Right renal cortex interstitium (tissue), 3 donors: ENCODE measurements at places on chromosomes 16 and 17.

- no peak for DNase-seq
These were observed 275.0 kb upstream of the CDH5 start for GRCh38 chr16:66091471-66091891.

GRCh38 chr17:64614266-64615027 is 47.7 kb downstream of the SMURF2 start:
- DNase-seq = no peak

DNA sequence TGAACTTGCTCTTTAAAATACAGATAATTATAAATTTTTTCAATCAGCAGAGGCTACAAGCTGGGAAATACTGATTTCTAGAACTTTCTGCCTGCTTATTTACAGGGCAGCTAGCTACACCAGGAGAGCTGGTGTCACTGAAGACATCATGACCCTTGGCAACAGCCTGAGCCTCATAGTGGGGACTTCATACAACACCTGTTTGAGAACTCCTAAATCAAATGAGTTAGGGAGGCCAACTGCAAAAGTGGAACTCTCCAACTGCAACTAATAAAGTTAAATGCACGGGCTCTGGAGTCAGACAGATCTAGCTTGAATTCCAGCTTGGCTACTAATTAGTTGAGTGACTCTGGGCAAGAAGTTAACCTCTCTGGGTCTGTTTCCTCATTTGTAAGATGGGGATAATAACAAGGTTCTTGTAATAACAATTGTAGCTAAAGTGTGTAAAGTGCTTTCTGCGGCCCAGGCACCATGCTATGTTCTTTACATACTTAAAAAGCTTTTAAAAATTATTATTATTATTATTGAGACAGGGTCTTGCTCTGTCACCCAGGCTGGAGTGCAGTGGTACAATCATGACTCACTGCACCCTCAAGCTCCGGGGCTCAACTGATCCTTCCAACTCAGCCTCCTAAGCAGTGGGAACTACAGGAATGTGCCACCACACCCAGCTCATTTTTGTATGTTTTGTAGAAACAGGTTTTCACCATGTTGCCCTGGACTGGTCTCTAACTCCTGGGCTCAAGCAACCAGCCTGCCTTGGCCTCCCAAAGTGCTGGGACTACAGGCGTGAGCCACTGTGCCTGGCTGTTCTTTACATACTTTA is 33.4 kb downstream of the VAC14 start:
- no peak for DNase-seq

DNA sequence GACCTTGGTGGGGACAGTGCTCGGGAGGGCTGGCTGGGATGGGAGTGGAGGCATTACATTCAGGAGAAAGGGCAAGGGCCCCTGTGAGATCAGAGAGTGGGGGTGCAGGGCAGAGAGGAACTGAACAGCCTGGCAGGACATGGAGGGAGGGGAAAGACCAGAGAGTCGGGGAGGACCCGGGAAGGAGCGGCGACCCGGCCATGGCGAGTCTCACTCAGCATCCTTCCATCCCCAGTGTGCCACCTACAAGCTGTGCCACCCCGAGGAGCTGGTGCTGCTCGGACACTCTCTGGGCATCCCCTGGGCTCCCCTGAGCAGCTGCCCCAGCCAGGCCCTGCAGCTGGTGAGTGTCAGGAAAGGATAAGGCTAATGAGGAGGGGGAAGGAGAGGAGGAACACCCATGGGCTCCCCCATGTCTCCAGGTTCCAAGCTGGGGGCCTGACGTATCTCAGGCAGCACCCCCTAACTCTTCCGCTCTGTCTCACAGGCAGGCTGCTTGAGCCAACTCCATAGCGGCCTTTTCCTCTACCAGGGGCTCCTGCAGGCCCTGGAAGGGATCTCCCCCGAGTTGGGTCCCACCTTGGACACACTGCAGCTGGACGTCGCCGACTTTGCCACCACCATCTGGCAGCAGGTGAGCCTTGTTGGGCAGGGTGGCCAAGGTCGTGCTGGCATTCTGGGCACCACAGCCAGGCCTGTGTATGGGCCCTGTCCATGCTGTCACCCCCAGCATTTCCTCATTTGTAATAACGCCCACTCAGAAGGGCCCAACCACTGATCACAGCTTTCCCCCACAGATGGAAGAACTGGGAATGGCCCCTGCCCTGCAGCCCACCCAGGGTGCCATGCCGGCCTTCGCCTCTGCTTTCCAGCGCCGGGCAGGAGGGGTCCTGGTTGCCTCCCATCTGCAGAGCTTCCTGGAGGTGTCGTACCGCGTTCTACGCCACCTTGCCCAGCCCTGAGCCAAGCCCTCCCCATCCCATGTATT is 1.1 kb downstream of the CSF3 start:
- DNase-seq = no peak

DNA sequence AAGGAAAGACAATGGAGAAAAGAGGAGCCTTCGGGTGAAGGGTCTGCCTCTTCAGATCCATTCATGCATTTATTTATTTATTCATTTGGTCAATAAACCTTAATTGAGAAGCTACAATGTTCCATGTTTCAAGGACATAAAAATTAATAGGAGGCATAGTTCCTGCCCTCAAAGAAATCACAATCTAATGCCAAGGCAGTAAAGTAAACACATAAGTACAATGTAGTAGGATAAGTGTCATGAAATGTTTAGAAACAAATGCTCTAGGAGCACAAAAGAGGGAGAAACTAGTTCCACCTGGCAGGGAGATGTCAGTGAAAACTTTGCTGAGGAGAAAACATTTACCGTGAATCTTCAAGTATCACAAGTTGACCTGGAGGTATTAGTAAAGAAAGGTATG is 103.5 kb upstream of the NOG start:
- no peak for DNase-seq

- DNase-seq = no peak
These were observed 184.4 kb downstream of the MAF start for GRCh38 chr16:79415983-79416640.

GRCh38 chr17:50181144-50181543 is 15.3 kb downstream of the SGCA start:
- DNase-seq = no peak

- no peak for DNase-seq
These were observed 112.5 kb downstream of the MSI2 start for GRCh38 chr17:57368637-57369336.

DNA sequence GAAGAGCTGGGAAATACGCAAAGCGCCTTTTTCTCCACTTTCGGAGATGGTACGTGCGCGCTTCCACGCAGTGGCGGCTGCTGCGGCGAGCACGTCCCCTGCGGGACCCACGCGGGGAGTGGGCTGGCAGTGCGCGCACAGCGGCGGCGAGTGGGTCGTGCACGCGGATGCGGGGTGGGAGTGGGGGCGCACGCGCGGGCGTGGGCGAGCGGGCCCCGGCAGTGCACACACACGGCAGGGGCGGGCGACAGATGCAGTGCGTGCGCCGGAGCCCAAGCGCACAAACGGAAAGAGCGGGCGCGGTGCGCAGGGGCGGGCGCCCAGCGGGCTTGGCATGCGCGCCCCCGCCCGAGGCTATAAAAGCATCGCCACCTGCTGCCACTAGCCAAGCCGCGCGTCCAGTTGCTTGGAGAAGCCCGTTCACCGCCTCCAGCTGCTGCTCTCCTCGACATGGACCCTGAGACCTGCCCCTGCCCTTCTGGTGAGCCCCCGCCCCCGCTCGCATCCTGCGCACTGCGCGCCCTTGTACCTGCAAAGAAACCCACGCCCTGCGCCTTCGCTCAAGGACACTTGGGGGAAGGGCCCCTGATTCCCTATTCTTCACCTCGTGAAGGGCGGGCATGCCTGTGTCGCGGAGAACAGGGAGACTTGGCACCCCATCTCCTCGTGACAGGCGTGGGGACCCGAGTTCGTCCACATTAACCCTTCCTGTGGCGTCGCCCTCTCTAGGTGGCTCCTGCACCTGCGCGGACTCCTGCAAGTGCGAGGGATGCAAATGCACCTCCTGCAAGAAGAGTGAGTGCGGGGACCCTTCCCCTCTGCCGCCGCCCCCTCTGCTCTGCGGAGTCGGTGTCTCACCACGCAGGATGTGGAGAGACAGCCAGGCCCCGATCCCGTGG is at the start of gene MT3:
Gene MT3 (plus strand): TSS at position 388 of the 899 bp plus-strand sequence. CDS start 63 bp downstream, at position 451.
- DNase-seq = peak; percentile 36

GRCh38 chr17:37826497-37827430 is 81.9 kb upstream of the HNF1B start:
- DNase-seq = no peak

GRCh38 chr17:42210046-42210445 is 15.8 kb upstream of the GHDC start:
- DNase-seq = no peak

DNA sequence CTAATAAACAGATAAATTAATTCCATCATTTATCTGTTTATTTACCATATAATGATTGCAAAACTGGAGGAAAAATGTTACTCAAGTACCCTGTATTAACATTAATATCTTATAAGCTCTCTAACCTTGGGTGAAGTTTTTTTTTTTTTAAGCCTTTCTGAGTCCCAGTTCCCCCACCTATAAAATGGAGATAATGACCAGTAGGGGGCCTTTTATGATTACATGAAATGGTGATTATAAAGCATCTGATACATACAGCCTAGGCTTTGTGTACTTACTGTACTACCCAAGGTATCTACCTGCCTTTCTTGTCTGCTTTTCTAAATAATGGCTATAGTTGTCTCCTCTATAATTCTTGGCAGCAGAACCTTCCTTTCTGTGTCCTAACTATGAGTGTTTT is 22.6 kb downstream of the LRRC36 start:
- DNase-seq = no peak

- peak; percentile 86 for DNase-seq
These were observed at the start of gene LUC7L3 for GRCh38 chr17:50719144-50719923. Gene LUC7L3, plus strand, starts transcription at chr17:50719603. Its CDS starts 130 bp downstream, at chr17:50719733.

GRCh38 chr16:51326131-51326856 is 175.2 kb upstream of the SALL1 start:
- DNase-seq = no peak

- DNase-seq = no peak
These were observed 5.7 kb upstream of the MRPS23 start for GRCh38 chr17:57855391-57856035.

DNA sequence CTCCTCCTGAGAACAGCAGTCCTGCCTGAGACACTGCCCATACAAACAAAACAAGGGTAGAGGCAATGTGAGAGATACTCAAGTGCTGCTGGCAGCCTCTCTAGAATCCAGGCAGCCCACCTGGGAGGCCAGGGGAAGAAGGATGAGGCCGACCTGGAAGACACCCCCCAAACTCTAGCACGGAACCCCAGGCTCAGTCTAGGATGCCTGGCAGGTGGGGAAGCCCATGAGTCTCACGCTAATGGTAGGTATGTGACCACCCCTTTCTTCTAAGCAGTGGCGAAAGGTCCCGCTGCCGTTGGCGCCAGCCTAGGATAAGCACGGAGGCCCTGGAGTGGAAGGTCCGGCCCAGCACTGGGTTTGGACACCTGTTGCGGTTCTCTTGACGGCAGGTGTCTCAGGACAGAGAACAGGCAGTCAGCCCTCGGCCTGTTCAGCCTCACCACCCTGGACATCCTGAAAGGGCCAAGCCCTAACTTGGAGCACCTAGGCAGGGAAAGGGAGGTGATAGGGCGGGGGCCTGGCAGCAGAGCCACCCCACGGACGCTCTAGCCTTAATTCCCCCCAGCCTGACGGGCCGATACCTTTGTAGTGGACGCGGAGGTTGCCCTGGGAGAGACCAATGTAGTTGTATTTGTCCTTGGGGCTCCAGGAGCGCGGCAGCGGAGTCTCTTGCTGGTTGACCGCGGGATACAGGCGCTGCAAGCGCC is 487 bp downstream of the RANBP10 start:
- DNase-seq = no peak

GRCh38 chr16:61344791-61345190 is 691.4 kb downstream of the CDH8 start:
- DNase-seq = no peak

GRCh38 chr16:65845466-65846209 is 520.9 kb upstream of the CDH5 start:
- DNase-seq = no peak

- no peak for DNase-seq
These were observed 33.3 kb downstream of the VPS53 start for GRCh38 chr17:681316-681715.

GRCh38 chr17:28280826-28281225 is 38.2 kb upstream of the TMEM97 start:
- DNase-seq = no peak

GRCh38 chr17:51734462-51734861 is 424.1 kb downstream of the CA10 start:
- no peak for DNase-seq

GRCh38 chr16:19130852-19131824 is 17.4 kb downstream of the ITPRIPL2 start:
- no peak for DNase-seq
